ENCODE measurements at places on chromosomes 13 and 19.

DNA sequence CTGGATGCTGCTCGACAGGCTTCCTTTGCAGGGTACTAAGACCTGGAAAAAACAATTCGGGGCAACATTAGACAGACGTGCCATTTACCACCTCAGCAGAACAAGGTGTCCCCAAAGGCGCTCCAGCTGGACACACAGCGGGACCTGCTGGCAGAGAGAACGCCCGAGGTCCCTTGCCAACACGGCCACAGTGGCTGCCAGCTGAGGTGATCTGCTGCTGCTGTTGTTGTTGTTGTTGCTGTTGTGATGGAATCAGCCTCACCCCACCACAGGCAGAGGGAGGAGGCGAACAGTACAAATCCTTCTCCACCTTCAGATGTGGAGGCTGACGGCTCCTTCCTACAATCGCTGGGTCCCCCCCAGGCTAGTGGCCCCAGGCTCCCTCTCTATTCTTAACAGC is 25.2 kb downstream of the ANKRD27 start:
- no peak for DNase-seq

GRCh38 chr13:103521532-103521931 is 455.3 kb upstream of the SLC10A2 start:
- DNase-seq: no peak

DNA sequence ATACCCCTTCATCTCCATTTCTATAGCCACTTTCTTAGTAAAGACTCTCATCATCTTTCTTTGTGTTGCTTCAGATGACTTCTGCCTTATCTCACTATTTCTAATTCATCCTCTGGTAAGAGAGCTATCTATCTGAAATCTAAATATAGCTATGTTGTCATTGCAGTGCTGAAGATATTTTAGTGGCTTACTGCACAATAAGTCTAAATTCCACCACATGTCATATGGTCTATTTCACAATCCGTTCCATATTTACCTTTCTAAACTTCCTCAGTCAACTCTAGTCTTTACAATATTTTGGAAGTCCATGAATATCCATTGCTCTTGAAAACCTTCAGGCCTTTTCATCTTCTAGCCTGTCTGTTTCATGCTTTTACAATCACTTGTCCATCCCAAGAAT is 465.1 kb upstream of the SLC10A2 start:
- DNase-seq: no peak

DNA sequence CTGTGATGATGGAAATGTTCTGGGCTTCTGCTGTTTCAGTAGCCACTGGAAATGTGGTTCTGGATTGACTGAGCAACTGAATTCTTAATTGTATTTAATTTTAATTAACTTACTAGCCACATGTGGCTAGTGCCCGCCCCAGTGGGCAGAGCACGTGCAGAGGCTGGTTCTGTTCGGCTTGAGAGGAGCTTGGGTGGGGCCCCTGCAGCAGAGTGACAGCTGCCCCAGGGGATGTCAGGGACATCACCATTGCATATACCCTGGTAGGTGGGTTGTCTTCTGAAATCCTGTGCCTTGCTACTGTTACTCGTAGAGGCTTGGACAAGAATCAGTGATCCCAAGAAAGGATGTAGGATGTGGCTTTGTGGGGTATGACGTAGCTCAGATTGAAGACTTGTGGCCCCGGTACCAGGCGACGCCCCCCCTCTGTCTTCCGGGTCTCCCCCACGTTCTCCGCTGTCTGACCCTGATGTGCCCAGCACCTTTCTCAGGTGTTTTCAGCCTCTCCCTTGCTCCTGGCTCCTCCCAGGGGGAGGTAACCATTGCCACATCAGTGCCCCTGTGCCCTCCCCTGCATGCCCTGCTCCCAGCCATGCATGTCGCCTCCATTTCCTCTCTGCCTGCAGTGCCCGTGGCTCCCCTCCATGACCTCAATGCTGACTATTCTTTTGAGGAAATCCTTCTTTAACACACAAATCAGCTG is 102.6 kb upstream of the RNF113B start:
- DNase-seq: no peak

DNA sequence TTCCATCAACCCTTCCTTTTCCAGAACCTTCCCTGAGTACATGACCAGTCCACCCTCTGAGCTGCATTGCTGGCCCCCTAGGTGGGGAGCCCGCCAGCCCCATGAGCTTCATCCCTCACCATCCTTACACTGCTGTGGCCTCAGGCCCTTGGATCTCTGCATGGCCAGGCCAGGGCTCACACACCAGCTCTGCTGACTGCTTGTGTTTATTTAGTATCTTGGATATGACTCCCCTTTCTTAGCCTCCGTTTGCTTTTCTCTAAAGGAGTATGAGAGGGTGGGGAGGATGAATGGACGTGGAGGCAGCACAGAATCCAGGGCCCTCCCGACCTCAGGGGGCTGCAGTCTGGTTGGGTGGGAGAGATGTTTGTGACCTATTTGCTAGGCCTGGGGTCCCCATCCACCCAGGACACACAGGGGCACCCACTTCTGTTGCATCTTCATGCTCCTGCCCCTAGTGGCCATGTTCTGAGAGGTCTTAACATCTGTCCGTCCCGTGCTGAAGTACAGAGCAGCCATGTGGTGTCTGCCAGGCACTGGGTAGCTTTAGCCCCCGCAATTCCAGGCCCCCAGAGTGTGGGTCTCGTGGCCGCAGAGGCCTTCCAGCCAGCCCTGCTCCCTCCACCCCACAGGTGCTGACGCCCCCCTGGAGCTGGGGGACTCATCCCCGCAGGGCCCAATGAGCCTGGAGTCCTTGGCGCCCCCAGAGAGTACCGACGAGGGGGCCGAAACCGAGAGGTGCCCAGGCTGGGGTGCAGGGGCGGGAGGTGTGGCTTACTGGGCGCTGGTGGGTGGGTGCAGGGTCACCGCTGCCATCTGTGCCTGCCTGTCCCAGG is 13.0 kb downstream of the ARHGEF1 start:
- no peak for DNase-seq

Data from esophagus squamous epithelium (tissue), 5 donors.